Gastroesophageal sphincter (tissue), 4 donors: ENCODE measurements at places on chromosomes 2 and 18. TPM values are rescaled to one million over a fixed set of nuclear protein-coding genes. Genes with fewer than 3 reads are reported as not detected.

DNA sequence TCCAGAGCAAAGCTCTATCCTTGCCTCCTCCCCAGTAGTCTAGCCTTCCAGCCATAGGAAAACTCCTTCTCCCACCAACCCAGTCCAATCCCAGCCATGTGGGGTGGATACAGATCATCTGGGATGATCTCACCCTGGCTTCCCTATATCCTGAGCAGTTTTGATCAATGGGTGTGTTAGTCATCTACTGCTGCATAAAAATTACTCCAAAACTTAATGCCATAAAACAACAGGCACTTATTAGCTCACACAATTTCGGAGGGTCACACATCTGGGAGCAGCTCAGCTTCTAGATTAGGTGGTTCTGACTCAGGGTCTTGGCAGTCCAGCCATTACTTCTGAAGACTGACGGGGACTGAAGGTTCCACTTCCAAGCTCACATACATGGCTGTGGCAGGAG, 190.4 kb downstream of the SPP2 start:
- no peak for ATAC-seq

DNA sequence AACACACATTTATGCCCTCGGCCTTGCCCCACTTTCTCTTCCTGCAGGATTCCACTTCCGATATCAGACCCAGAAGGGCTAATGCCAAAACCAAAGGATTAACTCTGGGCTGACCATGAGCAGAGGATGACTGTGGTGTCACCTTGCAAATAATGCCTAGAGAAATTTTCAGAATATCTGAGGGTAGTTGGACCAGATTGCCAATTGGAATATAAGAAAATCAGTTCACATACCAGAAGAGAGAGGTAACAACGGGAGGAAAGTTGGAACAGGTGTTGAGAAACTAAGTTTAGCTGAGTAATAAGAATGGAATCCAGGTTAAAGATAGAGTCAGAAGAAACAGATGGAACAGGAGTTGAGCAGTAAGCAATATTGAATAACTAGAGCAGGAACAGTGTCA, 232.7 kb upstream of the UBE2E3 start:
- no peak for ATAC-seq

DNA sequence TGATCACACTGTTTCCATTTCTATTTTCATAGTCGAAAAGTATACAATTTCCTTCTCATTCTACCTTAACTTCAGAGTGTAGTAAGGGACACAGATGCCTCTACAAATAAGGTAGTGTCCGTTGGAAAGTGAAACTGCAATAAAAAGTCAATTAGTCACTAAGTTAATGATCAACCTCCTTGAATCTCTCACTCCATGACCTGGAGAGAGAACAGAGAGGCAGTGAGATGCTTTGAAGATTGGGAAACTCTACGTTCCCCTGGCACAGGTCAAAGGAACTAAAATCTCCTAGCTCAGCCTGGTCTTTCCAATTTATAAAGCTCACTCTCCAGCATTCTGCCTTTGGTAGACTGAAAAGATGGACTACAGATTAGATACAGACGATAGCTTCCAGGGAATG, 153.8 kb upstream of the ACAA2 start:
- no peak for ATAC-seq

- ATAC-seq = no peak
Observed at GRCh38 chr2:172449911-172450550, 22.6 kb downstream of the ITGA6 start.

DNA sequence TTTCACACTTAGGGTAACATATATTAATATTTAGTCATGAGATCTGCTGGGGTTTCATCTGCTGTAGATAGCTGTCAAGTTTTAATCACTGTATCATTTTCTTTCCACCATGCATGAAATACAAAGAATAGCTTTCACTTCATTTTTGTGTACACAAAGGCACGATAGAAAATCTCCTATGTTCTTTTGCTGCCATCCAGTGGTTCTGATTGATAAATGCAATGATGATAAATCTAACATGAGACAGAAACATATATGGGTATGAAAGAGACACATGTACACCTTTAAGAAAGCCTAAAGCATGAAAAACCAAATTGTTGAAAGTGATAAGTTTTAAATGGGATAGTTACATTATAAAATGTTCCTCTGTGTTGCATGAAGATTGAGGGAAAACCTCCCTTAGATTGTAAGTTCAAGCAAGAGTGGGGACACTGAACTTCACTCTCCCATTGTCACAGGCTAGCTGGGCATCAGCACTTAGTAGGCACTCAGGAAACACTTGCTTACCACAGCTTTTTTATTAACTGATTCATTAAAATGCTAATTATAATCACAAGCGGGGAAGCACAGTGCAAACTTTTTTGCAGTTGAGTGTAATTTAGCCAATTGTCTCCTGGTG, 31.2 kb downstream of the C1D start:
- ATAC-seq = no peak

Gene MPP4
- total RNA-seq = not detected

GRCh38 chr2:147740211-147740927, 104.5 kb upstream of the ACVR2A start:
- ATAC-seq = no peak

GRCh38 chr2:239190921-239191885, 209.6 kb downstream of the HDAC4 start:
- ATAC-seq = no peak

Gene AMER3
- total RNA-seq = 0.27 TPM

Gene NEU4
- total RNA-seq = 0.47 TPM

- no peak for ATAC-seq
Observed at GRCh38 chr2:222730366-222730999, 59.0 kb downstream of the MOGAT1 start.

Gene SEMA4F
- 4.4 TPM for total RNA-seq

Gene DPYSL5
- not detected for total RNA-seq

- ATAC-seq = no peak
Observed at GRCh38 chr2:7378591-7378990, 461.4 kb downstream of the RNF144A start.

GRCh38 chr2:217658806-217659205, 344.0 kb downstream of the TNS1 start:
- ATAC-seq = no peak

DNA sequence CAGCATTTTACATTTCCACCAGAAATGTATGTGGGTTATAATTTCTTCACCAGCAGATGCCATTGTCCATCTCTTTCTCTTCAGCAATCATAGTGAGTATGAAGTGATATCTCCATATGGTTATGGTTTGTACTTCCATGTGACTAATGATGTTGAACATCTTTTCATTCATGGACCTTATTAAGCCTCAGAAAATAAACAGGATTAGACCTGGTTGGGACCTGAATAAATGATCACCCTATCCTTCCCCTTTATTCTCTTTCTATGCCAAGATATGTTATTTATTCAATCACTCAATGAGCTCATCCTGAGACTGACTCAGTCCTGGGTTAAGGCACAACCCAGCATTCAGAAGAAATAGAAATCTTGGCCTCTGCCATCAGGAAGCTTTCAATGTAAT, 86.6 kb downstream of the ANTXR1 start:
- no peak for ATAC-seq

DNA sequence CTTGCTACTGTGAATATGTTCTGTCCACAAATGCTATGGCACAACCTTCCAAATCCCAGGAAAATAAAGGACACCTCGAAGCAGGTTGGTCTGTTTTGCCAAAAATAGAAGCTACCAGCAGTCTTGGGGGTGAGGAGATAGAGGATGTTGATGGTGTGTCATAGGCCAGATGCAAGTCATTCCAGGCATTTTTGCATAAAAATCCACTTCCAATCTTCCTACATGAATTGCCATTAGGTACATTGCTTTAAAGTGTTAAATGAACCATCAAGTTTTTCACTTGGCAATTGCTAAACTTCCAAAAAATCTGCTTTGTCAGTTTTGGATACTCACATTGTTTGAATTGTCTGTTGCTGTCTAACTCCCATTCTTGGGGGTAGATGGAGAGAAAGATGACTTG, 295.4 kb downstream of the MYCN start:
- ATAC-seq = no peak

Gene AGXT
- total RNA-seq = not detected

- no peak for ATAC-seq
Observed at GRCh38 chr2:44715671-44716081, 225.8 kb upstream of the SIX3 start.

Gene COLEC11
- total RNA-seq = 0.57 TPM

Gene C2orf15
- total RNA-seq = not detected

DNA sequence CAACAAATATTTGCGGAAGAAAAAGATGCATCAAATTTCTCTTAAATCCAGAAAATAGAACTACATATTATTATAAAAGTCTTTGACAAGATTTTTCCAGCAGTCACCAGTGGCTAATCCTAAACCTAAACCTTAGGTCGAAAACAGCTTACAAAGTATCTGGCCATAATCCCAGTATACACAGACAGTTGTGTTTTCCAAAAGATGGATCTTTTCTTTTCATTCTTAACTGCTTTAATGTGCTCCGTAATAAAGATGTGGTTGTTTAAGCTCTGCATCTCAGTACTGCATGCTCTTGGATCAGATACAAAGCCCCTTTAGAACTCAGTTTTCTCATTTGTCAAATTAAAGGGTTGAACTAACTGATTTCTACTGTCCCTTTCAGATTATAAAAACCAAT, 247.8 kb downstream of the TXNL1 start:
- ATAC-seq = no peak

GRCh38 chr2:33130544-33130943, 183.8 kb downstream of the LTBP1 start:
- ATAC-seq = no peak

Gene CDH7
- total RNA-seq = not detected

GRCh38 chr2:862355-862687, 88.3 kb upstream of the SNTG2 start:
- ATAC-seq = no peak

GRCh38 chr2:45169339-45170190, 160.3 kb upstream of the SIX2 start:
- ATAC-seq = peak; percentile 26

- ATAC-seq = no peak
Observed at GRCh38 chr2:125581557-125581956, 1074.4 kb upstream of the GYPC start.

DNA sequence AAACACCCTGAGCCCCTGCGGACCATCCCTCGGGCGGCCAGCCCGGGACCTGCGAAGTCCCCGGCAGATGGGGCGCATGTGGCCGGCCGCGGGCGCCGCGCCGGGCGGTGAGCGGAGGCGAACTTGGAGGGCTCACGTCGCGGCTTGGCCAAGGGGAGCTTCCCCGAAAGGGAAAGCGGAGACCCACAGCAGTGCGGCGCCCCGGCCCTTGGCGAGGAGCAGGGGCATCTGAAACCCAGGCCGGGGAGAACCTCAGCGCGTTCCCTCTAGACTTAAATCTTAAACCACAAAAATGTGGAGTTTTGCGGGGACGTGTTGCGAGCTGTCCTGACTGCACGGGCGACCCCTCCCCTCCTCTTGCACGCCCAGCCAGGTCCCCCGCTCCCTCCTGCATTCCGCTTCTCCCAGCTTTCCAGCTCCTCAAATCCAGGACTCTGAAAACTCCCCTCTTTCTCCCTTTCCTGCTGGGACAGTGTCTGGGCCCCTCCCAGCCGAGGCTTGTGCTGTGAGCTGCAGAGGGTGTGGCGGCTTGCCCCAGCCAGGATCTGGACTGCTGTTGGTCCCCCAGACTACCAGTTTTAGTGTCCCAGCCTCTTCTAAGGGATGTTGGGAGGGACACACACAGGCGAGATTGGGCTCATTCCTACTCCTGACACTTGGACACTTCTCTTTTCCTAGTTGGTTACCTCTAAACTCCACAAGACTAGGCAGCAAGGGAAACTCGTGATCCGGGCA, 1.3 kb downstream of the FMNL2 start:
- ATAC-seq = peak; percentile 60

Gene IL36G
- not detected for total RNA-seq

Gene SNED1
- 19.5 TPM for total RNA-seq

DNA sequence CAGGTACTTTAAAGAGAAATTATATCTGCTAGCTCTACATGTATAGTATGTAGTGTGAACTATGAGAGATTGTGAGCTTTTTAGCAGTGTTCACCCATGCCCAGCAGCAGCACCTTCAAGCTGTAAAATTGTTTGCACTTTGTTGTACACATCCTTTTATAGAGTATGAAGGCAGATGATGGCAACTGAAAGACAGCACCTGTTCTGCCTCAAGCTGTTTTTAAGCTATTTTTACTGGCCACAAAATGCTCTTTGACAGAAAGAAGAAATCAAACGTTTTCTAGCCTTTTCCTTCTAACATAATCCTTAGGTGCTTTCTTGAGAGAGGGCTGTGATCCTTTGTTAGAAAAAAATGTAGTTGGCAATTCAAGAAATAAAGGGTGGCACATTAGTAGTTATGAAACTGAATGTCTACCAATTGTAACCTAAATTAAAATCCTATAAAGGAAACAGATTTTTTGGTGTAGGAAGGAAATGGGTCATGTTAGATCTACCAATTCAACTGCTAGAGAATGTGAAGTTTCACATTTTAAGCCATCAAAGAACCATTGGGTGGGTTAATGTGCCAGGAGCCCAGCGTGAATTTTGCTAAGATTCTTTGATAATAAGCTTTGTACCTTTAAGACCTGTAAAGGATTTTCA, 59.5 kb downstream of the R3HDM1 start:
- ATAC-seq = no peak

Gene BCL11A
- 6.7 TPM for total RNA-seq

GRCh38 chr18:57900906-57901435, 97.9 kb upstream of the ATP8B1 start:
- no peak for ATAC-seq

DNA sequence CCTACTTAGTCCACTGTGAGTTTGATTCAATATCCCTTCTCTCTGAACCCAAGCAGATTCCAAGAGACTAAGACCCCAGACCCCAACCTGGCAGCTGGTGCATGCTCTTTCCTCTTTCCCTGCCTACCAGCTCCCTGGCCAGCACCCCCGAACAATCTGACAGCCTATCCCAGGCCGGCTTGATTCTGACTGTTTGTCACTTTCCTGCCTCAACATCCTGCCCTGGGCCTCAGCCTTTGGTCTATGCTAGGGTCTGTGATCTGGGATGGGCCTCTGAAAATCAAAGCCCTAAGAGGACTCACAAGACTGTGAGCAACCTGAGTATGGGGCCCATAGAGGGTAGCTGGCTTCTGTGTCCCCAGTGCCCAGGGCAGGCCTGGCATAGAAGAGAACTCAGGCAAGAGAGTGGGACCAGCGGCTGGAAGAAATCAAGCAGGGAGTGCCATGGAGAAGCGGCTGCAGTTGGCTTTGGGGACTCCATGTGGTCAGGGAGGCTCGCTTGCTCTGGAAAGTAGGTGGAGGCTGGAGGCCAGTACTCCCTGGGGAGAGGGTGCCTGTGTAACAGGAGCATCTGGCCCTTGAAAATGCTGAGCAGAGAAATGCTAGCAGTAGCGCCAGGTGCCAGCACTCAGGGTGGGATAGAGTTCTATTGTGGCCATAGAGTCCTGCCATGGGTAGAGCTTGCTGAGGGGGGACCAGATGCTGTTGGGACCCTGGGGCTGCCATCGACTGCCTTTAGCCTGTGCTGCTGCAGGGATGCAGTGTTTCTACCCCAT, 343.9 kb downstream of the DYSF start:
- no peak for ATAC-seq

DNA sequence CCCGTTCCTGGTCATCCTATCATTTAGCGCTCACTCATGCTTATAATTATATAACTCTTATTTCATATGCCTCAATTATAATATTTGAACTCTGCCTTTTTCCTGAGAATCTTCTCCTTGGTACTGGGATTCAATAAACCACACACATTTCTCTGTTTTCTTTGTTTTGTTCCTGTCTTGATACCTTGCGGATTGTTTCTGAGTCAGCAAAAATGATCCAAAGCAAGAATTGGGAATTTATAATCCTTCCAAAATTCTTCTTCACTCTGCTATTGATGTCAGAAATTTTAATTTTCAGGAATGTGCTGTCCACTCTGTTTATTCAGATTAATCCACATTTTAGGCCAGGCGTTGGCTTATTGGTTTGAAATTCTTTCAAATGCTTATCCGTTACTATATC, 886.0 kb downstream of the SUCLG1 start:
- ATAC-seq = no peak
